ENCODE measurements at places on chromosomes 13 and 19. TPM values are rescaled to one million over a fixed set of nuclear protein-coding genes. Genes with fewer than 3 reads are reported as not detected.

ZNF441 gene
- 13.8 TPM for total RNA-seq

CNMD gene
- total RNA-seq = not detected

C13orf42 gene
- not detected for total RNA-seq

TGFB1 gene
- 25.9 TPM for total RNA-seq

KLHL1 gene
- not detected for total RNA-seq

ANKLE1 gene
- total RNA-seq = 2.1 TPM

ZNF283 gene
- 11.0 TPM for total RNA-seq

All from tibial nerve (tissue), 4 donors.